ENCODE measurements at places on chromosomes 2 and 18.

DNA sequence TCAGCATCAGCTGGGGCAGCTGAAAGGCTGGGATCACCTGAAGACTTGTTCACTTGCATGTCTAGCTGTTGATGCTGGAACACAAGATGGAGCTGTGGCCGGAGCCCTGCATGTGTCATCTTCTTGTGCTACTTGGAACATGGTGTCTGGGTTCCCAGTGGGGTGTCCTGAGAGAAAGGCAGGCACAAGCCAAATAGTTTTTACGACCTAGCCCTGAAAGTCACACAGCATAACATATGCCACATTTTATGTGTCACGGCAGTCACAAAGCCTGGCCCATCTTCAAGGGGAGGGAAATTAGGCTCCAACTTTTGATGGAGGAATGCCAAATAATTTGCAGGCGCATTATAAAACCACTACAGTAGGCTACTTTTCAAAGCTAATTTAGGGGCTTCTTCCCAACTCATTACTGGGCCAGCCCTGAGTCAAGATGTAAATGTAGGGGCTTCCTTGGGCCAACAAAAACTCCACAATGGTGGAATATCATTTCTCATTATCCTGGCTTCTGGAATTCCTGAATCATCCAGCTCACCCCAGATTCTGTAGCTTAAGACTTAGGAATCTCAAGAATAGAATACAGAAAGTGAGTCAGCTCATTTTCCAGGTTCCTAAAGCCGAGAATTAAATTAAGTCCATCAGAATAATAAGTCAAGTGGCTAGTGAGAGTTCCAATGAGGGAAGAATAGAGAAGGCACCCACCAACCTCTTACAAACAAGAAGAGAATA, 543.0 kb downstream of the TNS1 start:
- no peak for DNase-seq

GRCh38 chr2:127032621-127033020, 74.3 kb downstream of the BIN1 start:
- no peak for DNase-seq

GRCh38 chr2:239236808-239237205, 164.0 kb downstream of the HDAC4 start:
- DNase-seq = no peak

DNA sequence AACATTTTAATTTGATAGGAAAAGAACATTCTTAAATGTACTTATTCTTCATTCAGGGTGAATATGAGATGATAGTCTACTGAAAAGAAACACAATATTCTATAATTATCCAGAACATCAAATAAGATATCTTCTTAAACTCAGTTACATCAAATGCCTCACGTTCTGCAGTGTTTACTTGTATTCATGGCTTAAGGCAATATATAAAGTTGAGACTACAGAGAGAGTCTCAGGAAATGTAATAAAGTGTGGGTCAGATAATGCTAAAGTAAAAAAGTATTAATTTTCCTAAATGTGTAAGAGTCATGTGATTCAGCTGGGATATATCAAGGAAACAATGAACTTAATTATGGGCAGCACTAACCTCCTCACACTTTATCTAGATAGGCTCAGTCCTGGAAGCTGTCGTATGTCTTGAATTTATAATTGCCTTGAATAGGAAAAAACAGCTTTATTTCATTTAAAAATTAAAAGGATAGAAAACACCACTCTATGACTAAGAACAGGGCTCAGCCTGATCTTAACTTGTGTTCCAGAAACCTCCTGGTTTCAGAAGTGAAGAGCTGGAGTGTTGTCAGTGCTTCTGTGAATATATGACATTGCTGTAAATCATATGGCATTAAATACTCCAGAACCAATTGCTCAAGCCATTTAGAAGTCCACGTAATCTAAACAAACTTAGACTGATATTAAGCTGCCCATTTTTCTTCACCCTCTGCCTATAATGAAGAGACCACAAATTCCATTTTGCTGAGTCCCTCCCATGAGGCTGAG, 240.2 kb downstream of the FSIP2 start:
- no peak for DNase-seq

DNA sequence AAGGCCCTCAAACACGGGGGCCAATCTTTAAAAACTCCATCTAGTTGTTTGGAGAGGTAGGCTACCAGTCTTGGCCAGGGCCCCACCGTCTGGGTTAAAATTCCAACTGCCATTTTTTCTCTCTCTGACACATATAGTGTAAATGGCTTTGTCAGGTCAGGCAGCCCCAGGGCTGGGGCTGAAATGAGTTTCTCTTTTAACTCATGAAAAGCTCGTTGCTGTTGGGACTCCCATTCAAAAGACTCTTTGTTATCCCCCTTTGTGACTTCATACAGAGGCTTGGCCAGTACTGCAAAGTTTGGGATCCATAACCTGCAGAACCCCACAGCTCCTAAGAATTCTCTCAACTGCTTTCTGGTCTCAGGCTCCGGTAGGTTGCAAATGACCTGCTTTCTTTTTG, 99.4 kb upstream of the SLC1A4 start:
- DNase-seq = no peak

DNA sequence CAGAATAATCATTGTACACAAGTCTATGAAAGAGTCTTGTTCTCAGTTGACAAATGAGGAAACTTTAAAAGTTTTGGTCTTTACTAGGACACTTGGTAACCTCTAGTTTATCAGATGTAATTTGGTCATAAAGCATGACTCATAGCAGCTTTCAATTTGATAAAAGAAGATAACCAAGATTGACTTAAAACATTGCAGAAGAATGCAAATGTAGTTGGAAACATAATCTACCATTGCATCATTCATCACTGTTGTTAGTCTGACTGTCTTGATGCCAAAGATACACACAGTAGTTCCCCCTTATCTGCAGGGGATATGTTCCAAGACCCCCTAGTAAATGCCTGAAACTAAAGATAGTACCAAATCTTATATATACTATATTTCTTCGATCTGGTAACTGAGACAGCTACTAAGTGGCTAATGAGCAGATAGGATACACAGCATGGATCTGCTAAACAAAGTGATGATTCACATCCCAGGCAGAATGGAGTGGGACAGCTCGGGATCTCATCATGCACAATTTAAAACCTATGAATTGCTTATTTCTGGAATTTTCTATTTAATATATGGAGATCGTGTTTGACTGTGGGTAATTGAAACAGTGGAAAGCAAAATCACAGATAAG, 131.4 kb upstream of the CCDC68 start:
- no peak for DNase-seq

GRCh38 chr2:182506606-182507005, 79.8 kb upstream of the PDE1A start:
- no peak for DNase-seq

Data from CD8-positive, alpha-beta memory T cell (primary cell).